RCC 7860 (cell line): ENCODE measurements at places on chromosomes 11 and 22.

DNA sequence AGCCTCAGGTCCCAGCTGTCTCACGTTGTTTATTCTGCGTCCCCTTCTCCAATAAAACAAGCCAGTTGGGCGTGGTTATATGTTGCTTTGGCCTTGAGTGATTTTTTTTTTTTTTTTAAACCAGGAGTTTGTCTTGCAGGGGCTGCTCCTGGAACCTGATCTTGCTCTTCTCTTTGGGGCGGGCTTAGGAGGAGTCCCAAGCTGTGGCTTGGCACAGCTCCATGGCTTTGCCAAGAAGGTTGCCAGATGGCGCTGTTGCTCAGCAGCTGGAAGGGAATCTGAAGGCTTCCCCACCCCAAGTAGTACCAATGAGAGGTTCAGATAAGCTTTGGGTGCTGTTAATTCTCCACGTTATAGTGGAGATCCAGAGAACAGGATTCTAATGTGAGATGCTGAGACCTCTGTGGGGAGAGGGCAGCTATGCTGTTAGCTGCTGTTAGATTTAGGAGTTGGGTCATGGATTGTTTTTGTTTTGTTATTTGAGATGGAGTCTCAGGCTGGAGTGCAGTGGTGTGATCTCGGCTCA, 2.0 kb upstream of the FERMT3 start:
- peak; percentile 63 for DNase-seq

DNA sequence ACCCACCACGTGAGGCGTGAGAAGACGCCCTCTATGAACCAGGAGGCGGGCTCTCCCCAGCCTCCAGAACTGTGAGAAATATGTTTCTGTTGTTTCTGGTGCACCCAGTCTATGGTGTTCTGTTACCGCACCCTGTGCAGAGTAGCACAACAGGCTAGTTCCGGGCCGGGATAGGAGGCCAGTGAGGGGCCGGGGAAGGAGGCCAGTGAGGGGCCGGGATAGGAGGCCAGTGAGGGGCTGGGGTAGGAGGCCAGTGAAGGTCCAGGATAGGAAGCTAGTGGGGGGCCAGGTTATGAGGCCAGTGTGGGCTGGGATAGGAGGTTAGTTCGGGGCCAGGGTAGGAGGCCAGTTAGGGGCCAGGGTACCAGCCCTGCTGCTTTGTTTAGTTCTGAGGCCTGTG, 204.6 kb downstream of the BARX2 start:
- no peak for DNase-seq

- no peak for DNase-seq
Observed at GRCh38 chr11:85854212-85854556, 999 bp upstream of the CCDC83 start.

- DNase-seq: no peak
Observed at GRCh38 chr11:47280860-47281259, 10.9 kb downstream of the MADD start.

DNA sequence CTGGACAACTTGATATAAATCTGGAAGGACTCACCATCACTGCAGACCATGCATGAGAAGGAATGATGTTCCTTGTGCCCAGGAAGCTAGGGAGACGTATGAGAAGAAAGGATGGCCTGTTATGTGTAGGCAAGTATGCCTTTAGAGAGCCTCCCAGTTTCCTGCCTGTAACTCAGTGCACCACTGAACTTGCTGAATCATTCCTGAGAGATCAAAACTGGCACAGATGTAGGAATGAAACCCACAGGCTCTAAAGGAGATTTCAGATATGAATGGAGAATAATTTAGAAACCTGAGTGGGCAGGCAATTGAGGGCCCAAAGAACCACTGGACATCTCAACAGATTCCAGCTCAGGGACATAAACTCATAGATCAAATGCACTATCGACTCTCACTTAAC, 38.4 kb upstream of the PRSS23 start:
- peak; percentile 28 for DNase-seq

DNA sequence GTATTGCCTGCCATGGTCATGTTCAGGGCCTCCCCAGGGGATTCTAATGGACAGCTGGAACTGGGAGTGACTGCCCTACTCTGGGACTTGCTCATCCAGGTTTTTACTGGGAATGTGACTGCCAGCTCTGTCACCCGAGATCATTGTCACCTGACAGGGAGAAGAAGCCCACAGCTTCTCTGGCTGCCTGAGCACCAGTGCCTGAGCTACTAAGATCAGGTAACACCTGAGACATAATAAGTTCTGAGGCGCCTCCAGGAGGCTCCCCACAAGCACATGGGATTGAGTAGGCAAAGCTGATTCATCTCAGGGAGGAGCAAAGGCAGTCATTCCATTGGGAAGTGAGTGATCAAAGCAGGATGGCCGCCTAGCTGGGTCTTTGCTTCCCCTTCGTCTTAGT, 84.2 kb upstream of the GALNT18 start:
- peak; percentile 8 for DNase-seq

DNA sequence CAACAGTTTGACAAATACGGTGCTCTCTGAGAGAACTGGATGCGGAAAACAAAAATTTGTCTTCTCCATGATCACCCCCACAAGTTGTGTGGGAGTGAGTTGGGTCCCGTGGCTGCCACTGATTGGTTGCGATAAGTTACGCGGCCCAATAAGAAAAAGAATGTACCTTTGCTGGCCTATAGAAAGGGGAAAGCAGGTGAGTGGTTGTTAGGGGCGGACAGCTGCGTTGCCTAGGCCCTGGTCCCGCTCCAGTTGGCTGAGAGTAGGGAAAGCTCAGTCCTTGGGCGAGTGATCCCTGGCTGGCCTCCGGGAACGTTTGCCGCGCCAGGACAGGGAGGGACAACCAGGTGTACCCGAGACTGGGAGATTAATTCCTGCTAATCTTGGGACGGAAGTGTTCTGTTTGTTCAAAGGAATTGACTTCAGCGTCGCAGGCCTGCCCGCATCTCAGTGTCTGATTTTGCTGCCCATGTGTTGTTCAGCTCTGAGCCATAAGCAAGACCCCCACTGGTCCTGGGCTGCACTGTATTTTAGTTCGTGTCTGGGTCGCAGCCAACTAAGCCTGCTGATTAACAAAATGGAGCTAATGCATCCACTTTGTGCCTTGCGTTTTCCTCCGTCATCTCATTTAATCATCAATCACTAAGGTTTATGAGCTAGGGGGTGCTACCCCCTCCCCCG, 773 bp upstream of the SYVN1 start:
- DNase-seq: peak; percentile 91

DNA sequence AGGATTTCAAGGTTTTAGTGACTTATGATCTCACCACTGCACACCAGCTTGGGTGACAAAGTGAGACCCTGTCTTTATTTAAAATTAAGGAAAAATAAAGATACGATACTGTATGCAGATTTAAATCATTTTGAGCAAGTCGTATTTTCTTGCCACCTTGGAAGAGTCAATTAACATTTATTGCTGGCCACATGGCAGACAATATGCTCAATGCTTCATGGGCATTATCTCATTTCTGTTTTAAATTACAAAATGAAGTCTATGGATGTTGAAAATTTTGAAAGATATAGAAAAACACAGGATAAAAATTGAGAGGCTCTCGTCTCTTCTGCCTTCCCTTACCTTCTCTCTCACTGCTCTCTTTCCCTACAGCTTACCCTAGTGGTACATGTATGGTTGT, 349.0 kb upstream of the CCDC90B start:
- DNase-seq: no peak

DNA sequence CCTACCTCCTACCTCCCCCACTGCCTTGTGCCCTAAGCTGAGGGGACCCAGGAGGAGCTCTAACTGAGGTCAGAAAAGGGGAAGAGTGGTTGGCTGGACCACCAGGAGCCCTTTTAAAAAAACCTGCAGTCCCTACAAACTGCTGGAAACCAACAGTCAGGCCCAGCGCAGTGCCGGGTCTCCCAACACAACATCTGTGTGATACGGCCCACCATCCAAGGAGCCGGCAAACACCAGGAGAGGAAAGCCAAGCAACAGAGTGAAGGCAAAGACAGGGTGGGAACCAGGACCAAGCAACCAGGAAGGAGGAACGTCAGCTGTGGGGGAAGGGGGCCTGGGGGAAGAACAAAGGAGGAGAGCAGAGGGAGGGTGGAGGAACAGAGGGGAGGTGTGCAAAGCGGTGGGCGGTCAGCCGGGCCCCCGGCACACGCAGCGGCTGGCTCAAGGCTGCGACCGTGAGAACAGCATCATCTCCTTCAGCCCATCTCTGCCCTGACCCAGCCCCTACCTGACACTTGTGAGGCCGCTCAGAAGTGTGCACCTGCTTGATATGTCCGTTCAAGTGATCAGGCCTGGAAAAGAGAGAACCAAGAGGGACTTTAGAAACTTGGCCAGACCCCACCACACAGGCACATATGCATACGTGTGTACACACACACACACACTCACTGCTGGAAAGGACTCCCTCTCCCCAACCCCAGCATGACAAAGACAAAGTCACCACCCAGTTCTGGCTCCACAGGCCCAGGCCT, 3.6 kb downstream of the PATZ1 start:
- DNase-seq: no peak

GRCh38 chr22:20237480-20238440, 30.4 kb downstream of the RTN4R start:
- no peak for DNase-seq

- no peak for DNase-seq
Observed at GRCh38 chr11:1565904-1566247, 6.2 kb downstream of the DUSP8 start.

GRCh38 chr22:38870312-38870741, 1.7 kb downstream of the CBX6 start:
- DNase-seq: peak; percentile 67

- no peak for DNase-seq
Observed at GRCh38 chr11:63795066-63795465, 18.2 kb upstream of the SPINDOC start.

DNA sequence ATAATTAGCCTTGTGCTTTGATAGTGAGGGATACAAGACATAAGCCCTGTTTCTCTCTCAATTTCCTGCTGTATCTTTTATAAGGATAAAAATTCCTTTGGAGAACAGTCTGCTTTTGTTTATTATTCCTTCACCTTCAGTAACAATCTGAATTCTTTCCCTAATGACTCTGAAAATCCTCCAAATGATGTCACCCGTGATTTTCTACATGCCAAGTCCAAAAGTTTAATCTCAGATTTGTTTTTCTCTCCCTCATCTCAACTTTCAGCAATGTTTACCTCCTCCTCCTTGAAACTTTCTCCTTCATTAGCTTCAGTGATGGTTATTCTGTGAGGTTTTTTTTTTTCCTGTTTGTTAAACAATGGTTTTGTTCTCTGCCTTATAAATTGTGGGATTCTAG, 2.2 kb downstream of the OR51E2 start:
- no peak for DNase-seq

DNA sequence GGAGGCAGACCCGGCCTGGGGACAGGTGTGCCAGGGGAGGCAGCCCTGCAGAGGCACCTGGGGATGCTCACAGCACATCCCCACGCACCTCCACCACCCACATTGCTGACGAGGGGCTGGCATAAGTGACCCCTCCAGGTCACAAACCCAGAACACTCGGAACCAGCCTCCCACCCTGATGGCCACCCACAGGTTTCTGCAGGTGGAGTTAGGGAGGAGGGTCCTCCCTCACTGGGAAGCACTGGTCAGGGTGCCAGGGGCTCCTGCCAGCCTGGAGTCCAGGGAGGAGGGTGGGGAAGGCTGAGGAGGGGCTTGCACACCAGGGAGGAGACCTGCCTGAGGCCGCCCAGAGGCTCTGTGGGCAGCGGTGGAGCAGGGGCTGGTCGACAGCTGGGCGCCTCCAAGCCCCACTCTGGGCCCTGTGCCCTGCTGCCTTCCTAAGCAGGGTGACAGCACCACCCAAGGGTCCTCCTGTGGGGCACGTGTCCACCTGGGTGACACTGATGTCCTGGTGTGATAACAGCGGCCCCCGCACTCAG, 51.0 kb upstream of the CARS1 start:
- DNase-seq: no peak
